Activated CD8-positive, alpha-beta T cell treated with anti-CD3 and anti-CD28 coated beads, Interleukin-2, amount 10 ng/mL, durations not matched to agents 7 days and 5 days (primary cell): ENCODE measurements at places on chromosomes 3 and 15.

- DNase-seq = no peak
Measured at GRCh38 chr3:58955308-58955707, 94.5 kb downstream of the CFAP20DC start.

DNA sequence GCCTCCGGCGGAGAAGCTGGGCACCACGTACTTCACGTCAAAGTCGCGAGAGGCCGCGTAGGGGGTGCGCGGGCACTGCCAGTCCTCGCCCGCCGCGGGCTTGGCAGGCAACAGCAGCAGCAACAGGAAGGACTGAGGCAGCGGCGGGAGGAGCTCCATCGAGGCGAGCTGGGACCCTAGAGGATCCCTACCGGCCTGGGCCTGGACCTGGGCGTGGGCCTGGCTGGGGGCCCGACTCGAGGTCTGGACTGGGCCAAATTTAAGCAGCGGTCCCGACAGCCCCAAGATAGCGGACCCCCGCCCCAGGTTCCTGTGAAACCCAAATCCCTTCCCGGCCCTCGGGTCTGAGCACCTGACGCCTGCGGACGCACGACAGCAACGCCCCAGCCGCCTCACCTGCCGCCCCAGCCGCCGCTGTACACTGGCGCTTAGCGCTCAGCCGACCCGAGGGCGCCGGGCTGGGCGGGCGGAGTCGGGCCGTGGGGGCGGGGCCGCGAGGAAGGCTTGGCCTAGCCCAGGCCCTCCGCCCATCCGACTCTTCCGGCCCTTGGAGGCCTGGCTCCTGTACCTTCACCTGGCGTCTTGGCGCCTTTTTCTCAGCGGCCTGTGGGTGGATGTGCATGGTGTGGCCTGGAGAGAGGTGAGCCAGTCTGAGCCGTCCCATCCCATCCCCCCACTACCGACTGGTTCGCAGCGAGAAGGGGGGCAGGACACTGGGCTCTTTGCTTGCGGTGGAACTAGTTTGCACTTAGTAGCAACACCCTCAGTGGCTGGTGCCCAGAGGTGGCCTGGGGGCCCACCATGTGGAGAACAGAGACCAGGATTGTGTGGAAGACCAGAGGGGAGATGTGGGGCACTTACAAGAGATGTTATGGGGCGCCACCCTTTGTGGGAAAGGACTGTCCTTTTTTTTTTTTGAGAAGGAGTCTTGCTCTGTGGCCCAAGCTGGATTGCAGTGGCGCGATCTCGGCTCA lies at the start of gene MST1R:
TSS of gene MST1R (minus strand) at position 423 of the 974 bp plus-strand sequence. CDS start at position 159, 264 bp downstream.
- DNase-seq = peak; percentile 92

- no peak for DNase-seq
Measured at GRCh38 chr3:35664460-35664919, 25.2 kb downstream of the ARPP21 start.

- no peak for DNase-seq
Measured at GRCh38 chr15:48096355-48096786, 24.4 kb upstream of the SLC24A5 start.

DNA sequence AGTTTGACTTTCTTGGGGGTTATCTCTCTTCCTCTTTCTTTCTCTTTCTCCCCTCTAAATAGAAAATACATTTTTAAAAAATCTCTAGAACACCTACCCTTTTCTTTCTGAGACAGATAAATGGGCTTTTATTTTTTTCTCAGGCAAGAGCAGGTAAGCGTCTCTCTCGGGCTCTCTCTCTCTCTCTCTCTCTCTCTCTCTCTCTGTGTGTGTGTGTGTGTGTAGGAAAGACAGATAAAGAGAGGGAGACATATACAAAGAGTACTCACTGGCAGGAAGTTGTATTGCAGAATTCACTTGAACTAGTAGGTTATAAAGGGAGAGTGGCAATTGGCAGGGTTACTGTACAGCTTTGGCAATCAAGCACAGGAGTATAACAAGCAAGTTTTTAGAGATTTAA lies 118.1 kb upstream of the LSAMP start:
- no peak for DNase-seq

GRCh38 chr3:115968871-115969270 lies 345.6 kb downstream of the GAP43 start:
- DNase-seq = no peak

GRCh38 chr3:36729204-36730056 lies 34.9 kb downstream of the DCLK3 start:
- no peak for DNase-seq

- no peak for DNase-seq
Measured at GRCh38 chr3:64894006-64894405, 206.2 kb upstream of the ADAMTS9 start.

- DNase-seq = peak; percentile 28
Measured at GRCh38 chr3:134640872-134641470, 9.9 kb downstream of the KY start.

DNA sequence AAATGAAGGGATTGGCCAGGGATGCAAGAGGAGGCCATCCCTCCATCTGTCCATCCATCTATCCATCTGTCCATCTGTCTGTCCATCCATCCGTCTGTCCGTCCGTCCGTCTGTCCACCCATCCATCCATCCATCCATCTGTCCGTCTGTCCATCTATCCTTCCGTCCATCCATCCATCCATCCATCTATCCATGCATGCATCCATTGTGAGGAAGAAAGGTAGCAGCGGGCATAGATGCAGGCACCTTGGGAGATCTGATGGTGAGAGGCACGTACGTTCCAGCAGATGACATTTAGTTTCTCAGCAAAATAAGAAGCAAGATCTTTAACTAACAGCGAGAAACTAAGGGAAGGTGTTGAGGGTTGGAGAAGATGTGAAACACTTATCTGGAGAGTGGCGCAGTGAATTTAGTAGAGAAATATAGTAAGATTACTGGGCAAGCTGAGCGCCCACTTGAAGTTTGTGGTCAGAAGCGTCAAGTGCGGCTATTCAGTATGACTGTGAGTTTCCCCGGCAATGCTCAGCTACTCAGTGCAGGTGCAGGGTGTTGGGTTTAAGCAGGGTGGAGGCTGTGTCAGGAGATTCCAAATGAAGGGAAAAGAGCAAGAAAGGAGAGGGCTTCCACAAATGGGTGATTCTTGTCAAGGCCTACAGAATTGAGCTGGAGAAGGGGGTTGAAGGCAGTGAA lies 22.4 kb upstream of the SRP14 start:
- DNase-seq = no peak

DNA sequence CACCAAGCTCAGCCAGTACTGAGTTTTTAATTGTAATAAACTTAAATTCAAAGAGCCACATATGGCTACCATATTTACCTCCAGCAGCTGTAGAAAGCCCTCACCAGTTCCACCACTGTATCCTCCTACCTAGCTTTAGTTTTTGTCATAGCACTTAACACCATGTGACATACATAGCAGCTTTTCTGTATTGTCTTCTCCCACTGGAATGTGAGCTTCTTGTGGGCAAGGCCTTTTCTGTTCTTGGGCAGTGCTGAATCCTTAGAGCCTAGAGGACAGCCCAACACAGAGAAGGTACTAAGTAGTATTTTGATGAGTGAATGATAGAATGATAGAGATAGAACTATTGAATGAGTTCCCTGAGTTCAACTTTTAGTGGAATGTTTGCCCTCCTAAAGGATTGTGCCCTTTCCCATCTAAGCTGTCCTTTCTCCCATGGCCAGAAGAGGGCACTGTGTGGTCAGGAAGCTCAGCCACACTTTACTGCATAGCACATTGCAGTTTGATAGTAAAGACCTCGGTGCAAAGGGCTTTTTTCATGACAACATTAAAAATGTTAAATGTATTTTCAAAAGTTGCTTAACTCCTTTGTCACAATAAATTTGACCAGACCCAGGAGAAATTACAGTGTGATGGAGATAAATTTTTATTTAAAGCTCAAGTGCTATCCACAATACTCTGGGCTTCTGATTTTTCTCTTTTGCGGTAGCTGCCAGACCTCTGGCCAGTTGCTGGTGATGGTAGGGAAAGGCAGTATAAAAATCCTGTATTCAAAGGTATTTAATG lies 115.8 kb downstream of the GHSR start:
- peak; percentile 68 for DNase-seq

GRCh38 chr3:125003859-125004595 lies 51.8 kb downstream of the HEG1 start:
- DNase-seq = no peak

DNA sequence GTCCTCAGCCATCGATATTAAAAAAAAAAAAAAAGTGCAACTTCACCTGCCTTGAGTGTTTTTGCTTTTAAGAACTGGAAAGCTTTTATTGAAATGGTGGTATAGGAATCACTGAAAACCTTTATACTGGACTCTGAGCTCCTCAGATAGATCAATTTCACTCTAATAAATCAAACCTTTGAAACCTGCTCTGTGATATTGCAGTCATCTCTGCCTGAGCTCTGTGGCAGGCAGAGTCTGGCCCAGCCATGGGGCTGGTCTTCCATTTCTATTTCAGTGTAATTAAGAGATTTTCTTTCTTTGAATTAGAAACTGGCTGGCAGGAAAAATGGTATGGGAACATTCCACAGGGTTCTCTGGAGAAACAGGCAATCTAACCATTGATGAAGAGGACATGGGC lies 762.5 kb downstream of the AGBL1 start:
- DNase-seq = no peak

- DNase-seq = no peak
Measured at GRCh38 chr3:58116985-58117384, 93.8 kb downstream of the DNASE1L3 start.

DNA sequence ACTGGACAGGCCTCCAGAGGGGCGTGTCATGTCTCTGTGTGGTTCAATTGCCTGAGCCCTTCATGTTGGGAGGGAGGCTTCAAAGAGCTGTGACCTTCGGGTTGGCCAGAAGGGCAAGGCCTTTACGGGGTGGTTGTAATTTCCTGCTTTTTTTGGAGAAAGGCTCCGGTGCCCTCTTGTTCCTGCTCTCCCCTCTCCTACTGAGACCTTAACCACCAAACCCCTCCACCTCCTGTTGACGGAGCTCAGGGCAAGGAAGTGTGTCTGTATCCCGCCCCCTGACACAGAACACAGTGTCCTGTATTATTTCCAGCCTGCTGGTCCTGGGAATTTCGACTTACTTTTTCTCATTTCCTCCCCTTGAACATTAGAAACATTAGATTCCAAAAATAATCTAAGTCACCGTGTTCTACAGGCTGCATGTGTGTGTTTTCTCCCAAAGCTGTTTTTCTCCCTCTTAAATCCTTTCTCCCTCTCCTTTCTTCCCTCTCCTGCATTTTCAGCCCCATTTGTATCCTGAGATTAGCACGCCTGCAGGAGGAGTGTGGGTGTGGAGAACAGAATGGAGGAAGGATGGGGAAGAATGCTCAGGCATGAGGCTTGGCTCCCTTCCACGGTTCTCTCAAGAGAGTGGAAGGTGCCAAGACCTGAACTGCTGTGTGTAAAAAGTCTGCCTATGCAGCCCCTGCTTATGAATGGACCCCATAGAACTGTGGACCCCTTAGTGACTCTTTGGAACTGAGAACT lies 285.4 kb upstream of the ROPN1 start:
- DNase-seq = no peak

- DNase-seq = peak; percentile 18
Measured at GRCh38 chr3:32421991-32422859, 30.6 kb downstream of the CMTM7 start.

DNA sequence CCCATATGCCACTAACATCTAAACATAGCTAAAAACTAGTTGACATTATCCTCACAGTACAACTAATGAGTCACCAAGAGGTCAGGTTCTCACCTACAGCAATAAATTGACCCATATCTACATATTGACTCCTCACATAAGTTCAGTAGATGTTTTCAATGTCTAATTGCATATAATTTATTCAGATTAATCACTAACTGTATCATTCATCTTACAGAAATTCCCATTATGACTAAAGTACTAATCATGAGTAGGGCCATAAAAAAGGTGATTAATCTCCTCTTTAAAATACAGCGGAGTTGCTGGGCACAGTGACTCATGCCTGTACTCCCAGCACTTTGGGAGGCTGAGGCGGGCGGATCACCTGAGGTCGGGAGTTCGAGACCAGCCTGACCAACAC lies 82.4 kb upstream of the ST3GAL6 start:
- no peak for DNase-seq

GRCh38 chr3:134362670-134363380 lies 11.4 kb downstream of the AMOTL2 start:
- DNase-seq = no peak

DNA sequence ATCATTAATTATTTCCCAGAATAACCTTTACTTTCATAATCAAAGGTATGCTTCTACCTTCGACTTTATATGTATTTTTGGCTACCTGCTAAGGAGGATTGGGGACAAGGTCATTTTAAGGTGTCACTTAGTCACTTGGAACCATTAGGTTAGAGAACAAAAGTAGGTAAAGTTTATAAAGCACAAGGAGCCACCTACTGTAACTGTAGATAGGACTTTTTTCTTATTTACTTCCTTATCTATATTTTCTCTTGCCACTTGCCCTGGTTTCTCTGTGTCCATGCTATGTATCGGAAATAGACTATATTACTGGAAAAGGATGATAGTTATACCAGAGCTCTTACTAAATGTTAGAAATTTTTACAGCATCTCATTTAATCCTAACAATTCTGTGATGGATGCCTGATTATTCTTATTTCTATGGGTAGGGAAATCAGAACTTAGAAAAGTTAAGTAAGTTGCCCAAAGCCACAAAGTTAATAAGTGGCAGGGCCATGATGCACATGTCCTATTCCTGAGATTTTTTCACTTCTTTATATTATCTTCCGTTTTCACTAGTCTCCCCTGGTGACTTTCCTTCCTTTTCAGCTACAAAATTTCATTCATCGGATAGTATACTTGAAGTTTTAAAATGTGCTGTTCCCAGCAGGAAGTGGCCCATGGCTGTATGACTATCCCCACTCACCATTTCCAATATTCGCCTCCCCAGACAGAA lies 132.5 kb downstream of the CMSS1 start:
- no peak for DNase-seq

DNA sequence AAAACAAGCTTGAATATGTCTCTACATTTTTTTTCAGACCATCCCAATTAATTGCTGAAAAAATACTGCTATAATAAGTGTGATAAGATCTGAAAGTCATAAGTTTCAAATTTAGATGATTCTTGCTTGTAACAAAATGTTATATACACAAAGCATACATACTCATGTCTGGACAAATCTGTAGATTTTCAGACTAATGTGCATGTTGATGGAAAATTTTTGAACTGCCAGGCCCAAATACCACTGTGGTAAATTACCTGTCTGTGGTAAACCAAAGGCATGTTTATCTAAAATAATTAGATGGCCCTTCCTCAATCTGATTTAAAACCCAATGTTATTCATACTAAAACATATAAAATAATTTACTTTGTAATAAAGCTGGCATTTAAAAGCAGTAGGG lies 31.7 kb upstream of the CLDN16 start:
- no peak for DNase-seq

GRCh38 chr3:171420667-171421066 lies 39.5 kb downstream of the TNIK start:
- DNase-seq = no peak

GRCh38 chr15:91887921-91888373 lies 34.4 kb downstream of the SLCO3A1 start:
- DNase-seq = no peak

GRCh38 chr3:44114142-44114541 lies 127.5 kb upstream of the TOPAZ1 start:
- no peak for DNase-seq

GRCh38 chr15:68561901-68562300 lies 16.9 kb upstream of the CORO2B start:
- DNase-seq = no peak

GRCh38 chr3:128094295-128095151 lies 29.1 kb downstream of the RUVBL1 start:
- DNase-seq = peak; percentile 43
